ENCODE measurements at places on chromosomes 3 and 15.
A peak's percentile ranks its signal among the peaks of the same experiment; 100 is the strongest.

DNA sequence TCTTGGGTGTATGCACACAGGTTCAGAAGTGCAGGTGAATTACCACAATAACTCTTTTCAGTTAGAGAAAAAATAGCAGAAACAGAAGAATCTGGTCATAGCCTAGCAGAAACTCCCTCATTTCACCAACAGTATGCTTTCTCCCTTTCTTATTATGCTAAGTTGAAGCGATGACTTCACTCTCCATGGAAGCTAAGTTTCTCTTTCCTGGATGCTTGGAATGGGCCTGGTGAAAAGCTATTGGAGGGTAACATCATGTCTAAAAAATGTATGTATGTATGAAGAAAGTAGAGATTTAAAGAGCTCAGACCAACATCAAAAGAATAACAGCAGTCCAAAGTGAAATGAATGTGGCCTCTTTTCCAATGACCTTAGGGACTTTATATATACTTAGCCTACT lies 145.5 kb downstream of the TIGIT start:
- no peak for DNase-seq

DNA sequence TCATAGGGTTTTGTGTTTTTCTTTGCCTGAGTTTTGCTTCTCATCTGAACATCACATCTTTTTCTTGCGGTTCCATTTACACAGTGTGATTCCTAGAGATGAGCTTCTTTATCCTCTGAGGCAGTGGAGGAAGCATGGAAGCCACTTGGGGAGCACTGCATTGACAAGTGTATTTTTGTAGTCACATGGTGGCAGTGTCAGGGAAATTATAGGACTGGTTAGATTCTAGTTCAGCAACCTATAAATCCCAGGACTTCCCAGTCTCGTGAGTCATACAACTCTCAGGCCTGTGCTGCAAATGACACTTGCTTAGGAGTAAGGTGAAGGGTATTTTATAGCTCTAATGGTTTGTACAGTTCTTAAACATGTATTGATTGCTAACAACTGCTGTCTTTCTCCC lies 58.4 kb downstream of the RBM6 start:
- DNase-seq, result no peak

GRCh38 chr3:118736107-118736506 lies 298.5 kb downstream of the IGSF11 start:
- no peak for DNase-seq

- no peak for DNase-seq
These were observed 25.2 kb downstream of the NOX5 start for GRCh38 chr15:69039516-69040225.

DNA sequence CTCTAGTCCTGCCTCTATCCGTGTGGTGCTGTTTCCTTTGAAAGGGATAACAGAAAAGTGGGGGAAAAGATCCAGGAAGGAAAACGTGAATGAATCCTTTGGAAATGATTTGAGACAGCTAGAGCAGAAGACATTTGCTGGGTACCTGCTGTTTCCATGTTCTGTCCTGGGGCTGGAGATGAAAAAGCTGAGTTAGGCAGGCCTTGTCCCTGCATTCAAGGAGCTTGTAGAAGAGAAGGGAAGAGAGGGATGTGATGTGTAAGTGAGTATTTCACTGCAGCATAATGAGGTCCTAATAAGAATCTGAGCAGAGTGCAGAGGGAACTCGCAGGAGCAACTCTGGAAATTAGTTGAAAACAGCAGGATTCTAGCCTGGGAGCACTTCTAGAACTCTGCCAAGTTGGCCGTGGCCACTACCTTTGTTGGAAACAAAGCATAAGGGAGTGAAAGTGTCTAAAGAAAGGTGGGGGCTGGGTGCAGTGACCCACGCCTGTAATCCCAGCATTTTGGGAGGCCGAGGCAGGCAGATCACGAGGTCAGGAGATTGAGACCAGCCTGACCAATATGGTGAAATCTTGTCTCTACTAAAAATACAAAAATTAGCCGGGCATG lies 13.8 kb upstream of the SEMA4B start:
- no peak for DNase-seq

- no peak for DNase-seq
These were observed 80.6 kb downstream of the MYLK start for GRCh38 chr3:123803521-123803920.

- DNase-seq, result no peak
These were observed 468.9 kb upstream of the UBE2E2 start for GRCh38 chr3:22734207-22734606.

DNA sequence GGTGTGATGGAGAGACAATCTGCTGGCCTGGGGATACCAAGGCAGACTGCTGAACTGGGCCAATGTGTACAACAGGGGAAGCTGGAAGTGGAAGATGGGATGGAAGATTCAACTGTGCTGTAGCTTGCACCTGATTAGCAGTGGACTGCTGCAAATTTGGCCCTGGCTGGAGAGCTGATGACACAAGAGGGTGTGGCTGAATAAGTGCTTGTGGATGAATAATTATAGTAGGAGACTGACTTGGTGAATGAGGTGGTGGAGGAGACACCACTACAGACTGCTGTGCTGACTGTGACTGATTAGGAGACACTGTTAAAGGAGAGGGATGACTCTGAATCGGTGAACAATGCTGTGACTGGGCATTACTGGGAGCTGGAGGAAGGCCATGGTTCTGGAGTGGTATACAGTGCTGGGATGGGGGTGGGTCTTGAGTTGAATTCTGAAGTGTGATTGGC lies 52.5 kb downstream of the PHC3 start:
- no peak for DNase-seq

DNA sequence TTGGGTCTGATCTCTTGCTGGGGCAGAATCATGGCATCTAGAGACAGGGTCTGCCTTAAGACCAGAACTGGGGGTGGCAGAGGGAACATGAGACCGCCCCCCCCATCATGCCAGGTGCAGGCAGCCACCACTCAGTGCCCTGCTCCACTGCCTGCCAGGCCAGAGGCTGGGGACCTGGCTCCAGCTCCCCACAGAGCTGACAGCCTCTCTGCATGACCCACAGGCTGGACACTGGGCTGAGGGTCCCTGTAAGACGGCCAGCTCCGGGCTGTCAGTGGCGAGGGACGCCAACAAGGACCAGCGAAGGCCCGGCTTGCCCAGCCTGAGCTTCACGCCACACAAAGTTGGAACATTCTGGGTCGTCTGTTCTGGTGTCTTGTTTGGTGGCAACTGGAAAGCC lies 145.6 kb downstream of the NSMCE3 start:
- no peak for DNase-seq

DNA sequence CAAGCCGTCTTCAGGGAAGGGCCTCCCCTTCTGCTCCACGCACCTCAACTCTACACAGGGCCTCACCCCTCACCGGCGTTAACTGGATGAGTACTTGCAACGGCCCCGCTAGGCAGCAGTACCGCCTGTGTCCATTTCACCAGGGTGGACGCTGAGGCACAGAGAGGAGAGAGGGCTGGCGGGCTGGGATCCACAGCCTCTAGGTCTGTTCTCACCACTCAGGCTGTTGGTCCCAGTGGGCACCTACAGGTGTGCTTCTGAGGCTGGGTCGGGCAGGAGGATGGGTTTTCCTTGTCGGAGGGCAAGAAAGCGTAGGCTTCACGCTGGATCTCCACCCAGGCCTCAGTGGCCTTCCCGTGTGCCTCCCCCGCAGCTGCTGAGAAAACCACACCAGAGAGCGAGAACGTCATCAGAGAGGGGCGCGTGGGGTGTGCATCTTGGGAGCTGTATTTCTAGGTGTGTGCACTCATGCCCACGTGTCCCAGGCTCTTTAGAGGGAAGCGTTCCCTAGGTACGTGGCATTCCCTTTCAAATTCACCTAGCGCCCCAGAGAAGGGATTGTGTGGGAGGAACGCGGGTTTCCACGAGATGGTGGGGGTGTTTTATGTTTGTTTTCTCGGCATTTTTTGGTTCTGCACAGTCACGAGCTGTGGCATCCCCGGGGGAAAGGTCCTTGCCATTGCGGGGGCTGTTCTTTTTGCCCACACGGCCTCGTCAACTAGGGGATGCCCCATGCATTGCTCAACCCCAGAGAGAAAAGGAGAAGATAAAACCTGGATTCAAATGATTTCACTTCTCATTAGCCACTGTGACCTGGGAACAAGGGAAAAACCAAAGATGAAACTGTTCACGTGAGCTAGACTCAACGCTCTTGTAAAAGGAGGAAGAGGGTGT lies 67.7 kb downstream of the MGLL start:
- no peak for DNase-seq

GRCh38 chr3:15267502-15267901 lies 61.5 kb downstream of the CAPN7 start:
- peak; percentile 13 for DNase-seq

- DNase-seq, result no peak
These were observed 158.6 kb downstream of the CNTN6 start for GRCh38 chr3:1251282-1252060.

DNA sequence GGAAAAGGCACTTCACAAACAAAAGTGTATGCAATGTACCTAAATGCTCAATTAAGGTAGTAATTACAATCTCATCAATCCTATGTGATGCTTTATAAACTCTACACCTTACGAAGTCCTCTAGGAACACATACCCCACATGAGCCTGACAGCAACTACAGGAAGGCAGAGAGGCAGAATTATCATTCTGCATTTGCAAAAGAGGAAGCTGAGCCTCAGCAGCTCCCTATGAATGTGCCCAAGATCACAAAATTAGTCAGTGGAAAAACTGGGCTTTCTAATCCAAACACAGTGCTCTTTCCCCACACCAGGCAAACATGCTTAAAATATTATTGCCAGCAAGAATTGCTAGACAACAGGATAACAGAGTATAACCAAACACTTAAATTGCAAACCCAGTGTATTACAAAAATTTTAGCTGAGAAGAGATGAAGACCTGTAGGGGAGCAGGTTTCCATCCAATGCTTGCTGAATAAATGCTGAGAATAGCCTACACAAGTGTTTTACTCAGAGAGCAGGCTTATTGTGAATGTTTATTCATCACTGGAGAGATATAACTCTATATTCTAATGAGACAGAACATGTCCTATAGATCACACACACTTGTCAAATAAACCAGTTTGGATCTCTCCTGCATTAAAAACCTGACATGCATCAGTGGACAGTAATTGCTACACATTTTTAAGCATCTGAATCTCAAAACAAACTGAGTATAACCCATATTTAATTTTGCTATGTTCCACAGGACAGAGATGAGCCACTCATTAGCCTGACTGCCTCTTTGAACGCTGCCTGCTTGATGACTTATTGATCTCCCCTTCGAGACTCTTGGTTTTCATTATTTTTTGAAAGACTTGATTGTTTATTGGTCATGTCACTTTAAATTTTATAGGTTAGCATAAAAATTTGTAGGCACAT lies 62.2 kb downstream of the PLCH1 start:
- no peak for DNase-seq

DNA sequence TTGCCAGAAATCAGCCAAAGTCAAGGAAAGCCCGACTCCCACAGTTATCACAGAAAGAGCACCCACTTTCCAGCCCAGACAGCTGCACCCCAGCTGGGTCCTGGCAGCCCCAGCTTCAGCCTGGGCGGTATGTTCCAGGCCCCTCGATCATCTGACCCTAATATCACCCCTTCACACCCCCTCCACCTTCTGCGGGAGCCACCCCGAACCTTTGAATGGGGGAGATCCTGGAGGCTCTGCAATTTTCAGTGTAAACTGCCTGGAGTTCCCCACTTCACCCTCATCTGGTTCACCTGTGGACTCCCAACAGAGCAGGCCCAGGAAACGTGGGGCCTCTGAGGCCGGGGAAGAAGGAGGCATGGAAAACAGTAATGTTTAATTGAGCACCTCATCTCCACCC lies 5.9 kb downstream of the PRSS50 start:
- DNase-seq, result peak; percentile 42

- peak; percentile 86 for DNase-seq
These were observed 85.4 kb downstream of the MAGI1 start for GRCh38 chr3:65953301-65953812.

DNA sequence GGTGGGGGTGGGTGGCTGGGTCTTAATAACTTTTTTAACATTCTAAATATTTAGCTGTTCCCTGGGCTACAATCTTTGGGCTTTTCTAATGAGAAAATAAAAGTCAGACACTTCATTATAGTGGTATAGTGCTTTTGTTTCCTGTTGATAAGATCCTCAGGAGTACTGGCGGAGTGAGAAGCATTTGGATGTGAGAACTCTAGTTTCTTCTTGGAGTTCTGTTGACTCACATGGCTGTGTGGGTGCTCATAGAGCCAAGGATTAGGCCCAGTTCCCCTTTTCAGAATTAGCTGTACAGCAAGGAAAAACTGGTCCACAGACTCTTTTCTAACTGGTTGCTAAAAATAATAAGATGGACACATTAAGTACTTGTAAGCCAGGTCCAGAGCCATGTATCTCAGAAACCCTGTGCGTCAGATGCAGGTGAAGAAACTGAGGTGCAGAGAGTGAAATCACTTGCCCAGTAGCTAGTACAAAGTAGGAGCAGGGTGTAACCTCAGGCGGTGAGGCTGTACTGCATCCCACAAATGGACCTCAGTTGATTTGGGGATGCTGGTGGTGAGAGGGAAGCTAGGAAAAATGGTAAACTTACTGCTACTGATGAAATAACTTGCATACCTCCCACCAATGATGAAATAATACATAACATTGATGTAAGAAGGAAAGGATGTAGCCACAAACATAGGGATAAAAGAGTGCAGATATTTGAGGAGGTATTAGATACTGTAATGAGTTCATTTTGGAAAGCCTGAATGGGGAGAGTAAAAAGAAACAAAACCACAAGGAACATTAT lies 2.3 kb downstream of the ITPR1 start:
- no peak for DNase-seq

DNA sequence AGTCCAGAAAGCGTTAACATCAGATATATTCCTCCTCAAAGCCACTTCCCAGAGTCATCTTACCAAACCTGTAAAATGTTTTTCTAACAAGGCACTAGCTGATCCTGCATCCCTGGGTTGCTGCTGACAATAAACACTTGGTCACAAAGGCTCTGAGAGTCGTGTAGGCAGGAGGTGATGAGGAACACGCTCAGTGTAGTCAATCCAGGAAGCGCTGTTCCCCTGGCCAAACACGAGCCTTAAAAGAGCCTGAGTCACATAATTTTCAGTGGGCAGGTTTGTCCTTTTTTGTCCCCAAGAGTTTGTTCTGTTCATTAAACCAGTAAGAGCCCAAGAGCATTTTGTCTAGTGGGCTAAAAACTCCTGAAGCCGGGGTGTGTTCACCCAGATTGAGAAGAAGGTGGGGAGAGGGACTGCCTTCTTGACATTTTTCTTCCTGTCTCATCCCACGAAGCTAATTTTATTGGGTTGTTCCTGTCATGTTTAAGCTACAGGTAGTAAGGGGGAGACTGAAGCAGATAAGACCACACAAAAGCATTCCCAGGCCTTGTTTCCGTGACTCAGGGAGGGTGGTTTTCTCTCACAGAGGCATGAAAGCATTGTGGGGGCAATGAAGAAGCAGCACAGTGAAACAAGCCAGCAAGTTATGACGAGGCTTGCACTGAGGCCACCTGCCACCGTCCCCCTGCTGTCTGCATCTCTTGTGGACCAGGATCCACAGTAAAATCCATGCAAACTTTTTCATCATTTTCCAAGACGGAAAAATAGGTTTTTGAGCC lies 73.7 kb downstream of the FOXB1 start:
- DNase-seq, result no peak

- no peak for DNase-seq
These were observed 41.4 kb downstream of the COL6A6 start for GRCh38 chr3:130558366-130558765.

Measured in lower leg skin (tissue), 4 donors.